ENCODE measurements at places on chromosomes 7 and 10. TPM values are rescaled to one million over a fixed set of nuclear protein-coding genes. Genes with fewer than 3 reads are reported as not detected.

DNA sequence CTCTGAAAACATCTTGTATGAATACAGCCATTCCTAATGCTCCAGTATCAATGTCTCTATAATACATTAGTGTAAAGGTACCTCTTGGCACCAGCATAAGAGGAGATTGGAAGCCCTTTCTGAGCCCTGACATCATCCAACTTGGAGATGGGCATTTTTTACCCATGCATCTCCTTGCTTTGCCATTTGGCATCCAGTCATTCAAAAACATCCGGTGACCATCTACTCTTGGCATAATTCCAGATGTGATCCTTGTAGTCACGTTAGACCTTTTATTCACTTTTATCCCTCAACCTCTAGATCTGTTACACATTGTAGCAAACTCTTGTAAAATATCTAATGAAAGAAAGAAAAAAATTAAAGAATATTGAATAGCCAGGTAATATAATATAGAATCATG lies 17.9 kb upstream of the SGMS1 start:
- no peak for DNase-seq
- H3K4me3 ChIP-seq: no peak overlapping the region
- peaks cover 6% of the 10 kb centered on the region for H3K4me1 ChIP-seq
- no peak overlapping the region for H3K27ac ChIP-seq
- no peaks in the 10 kb centered on the region for H3K36me3 ChIP-seq

DNA sequence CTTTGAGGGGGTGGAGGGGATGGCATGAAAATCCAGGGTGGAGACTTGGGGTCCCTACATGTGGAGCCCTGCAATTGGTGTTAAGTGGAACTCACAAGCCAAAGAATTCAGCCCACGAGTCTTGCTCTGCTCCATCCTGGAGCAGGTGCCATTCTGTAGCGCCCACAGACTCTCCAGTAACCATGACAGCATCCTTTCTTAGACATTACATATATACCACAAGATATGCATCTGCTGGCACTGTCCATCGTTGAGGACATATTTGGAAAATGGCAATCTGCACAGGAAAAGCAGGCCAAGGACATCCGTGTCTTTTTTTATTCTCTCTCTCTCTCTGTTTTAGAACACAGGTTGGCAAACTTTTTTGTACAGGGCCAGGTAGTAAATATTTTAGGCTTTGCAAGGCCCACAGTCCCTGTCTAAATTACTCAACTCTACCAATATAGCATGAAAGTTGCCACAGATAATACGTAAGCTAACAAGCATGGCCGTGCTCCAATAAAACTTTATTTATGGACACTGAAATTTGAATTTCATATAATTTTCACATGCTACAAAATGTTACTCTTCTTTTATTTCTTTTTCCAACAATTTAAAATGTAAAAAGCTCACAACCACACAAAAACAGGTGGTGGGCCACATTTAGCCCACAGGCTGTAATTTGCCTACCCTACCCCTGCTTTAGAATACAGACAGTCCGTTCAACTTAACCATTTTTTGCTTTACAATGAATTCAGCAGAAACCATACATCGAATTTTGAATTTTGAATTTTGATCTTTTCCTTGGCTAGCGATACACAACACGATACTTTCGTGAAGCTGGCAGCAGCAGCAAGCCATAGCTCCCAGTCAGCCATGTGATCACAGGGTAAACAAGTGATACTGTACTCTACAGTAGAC lies 141.4 kb upstream of the STK17A start:
- no peak overlapping the region for H3K4me3 ChIP-seq

GRCh38 chr10:11787846-11788245 lies 35.3 kb upstream of the PROSER2 start:
- no peaks in the 10 kb centered on the region for H3K36me3 ChIP-seq
- DNase-seq: no peak
- no peak overlapping the region for H3K4me3 ChIP-seq
- H3K4me1 ChIP-seq: no peaks in the 10 kb centered on the region
- no peak overlapping the region for H3K27ac ChIP-seq

GRCh38 chr10:84665883-84666463 lies 337.6 kb downstream of the CCSER2 start:
- no peak for DNase-seq
- H3K27ac ChIP-seq: no peak overlapping the region
- H3K27me3 ChIP-seq: no peaks in the 10 kb centered on the region
- no peaks in the 10 kb centered on the region for H3K4me1 ChIP-seq

DNA sequence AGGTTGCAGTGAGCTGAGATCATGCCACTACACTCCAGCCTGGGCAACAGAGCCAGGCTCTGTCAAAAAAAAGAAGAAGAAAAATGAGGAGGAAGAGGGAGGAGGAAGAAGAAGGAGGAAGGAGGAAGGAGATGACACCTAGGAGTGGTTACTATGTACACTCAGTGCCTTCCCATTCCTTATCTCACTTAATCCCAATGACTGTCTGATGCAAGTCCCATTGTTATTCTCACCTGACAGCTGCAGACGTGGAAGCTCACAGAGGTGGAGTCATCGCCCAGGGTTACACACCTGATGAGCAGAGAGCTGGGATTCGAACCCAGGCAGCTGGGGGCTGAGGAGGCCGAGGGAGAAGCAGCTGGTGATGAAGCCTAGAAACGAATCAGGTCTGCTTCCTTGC lies 258.8 kb downstream of the SNX10 start:
- no peaks in the 10 kb centered on the region for H3K4me1 ChIP-seq
- no peak overlapping the region for H3K4me3 ChIP-seq
- no peaks in the 10 kb centered on the region for H3K36me3 ChIP-seq
- DNase-seq: no peak
- no peak overlapping the region for H3K27ac ChIP-seq

DNA sequence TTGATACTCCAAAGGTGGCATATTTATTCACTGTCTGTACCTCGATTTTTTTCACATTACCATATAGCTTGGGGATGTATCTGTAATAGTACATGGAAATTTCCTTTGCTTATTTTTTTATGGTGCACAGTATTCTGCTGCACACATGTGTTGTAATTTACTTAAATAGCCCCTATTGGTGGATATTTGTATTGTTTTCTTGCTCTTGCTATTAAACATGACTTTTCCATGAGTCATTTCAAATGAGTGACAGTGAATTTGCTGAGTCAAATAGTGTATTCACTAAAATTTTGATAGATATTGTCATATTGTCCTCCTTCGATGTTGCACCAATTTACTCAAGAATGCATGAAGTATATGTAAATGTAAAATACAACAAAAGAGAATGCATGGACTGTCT lies 122.7 kb upstream of the STEAP4 start:
- no peaks in the 10 kb centered on the region for H3K4me1 ChIP-seq
- H3K27ac ChIP-seq: no peak overlapping the region
- H3K4me3 ChIP-seq: no peak overlapping the region

DNA sequence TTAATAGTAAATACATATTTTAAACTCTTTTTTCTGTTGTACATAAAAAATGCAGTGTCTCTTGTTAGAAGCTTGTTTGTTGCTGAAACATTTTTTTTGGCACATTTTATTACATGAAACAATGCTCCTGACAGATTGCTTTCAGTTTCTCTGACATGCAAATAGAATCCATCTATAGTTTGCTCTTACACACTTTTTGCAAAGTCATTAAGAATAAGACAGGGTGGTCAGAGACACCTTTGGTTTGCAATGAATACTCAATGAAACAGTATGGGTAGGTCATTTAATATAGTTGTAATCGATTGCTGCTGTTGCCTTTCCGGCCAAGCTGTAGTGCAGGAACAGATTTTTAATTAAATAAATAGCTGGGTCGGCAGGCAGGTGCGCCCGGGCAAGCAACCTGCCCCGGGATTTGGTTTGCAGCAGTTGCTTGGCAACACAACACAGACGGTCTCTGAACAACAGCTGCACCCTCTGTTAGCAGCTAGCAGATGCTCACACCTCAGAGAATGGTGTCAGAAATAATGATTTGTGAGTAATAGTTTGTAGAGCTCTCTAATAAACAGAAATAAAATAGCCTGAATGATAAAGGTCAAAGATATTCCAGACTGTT lies 115.7 kb upstream of the CACNA2D1 start:
- H3K27ac ChIP-seq: no peak overlapping the region
- no peaks in the 10 kb centered on the region for H3K27me3 ChIP-seq
- DNase-seq: no peak
- peaks cover 30% of the 10 kb centered on the region for H3K4me1 ChIP-seq
- H3K36me3 ChIP-seq: no peaks in the 10 kb centered on the region

- H3K27me3 ChIP-seq: no peaks in the 10 kb centered on the region
- H3K36me3 ChIP-seq: peaks cover 9% of the 10 kb centered on the region
- peak; percentile 72 for DNase-seq
Measured at GRCh38 chr7:27151341-27151930, 947 bp downstream of the HOXA3 start.

DNA sequence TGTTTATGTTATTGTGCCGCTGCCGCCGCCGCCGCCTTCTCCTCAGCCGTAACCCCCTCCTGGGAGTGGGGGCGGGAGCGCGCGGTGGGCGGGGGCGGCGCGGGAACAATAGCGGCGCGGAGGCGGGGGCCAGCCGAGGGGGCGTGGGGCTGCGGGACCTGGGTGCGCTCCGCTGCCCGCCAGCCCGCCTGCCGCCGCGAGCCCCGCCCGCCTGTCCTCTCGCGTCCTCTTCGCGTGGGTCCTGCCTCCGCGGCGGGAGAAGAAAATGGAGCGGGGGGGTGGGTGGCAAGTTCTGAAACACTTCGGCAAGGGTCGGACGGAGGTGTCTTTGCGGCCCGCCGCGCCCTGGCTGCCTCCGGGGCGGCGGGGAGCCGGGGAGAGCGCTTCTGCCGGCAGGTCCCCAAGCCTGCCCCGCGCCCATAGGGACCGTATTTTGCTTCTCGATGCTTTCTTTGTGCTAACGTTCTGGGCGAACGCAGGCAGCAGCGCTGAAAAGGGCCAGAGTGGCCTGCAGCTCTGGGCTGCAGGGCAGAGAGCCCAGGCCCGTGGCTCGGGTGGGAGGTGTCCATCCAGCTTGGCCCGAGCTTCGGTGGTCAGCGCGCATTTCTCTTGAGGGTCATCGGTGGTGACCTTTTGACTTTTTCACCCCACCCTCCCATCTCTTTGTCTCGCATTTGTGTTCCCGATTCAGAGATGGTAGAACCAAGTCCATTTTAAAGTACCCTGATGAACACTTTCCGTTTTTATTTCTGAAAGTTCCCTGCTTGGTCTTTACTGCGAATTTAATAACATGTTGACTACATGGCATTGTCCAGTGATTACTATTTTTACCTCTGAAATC lies 613 bp downstream of the MAPK8 start:
- H3K4me1 ChIP-seq: peaks cover 21% of the 10 kb centered on the region
- H3K27me3 ChIP-seq: peaks cover 3% of the 10 kb centered on the region
- peak overlapping the region; percentile 88 for H3K4me3 ChIP-seq
- no peaks in the 10 kb centered on the region for H3K36me3 ChIP-seq
- peak; percentile 96 for DNase-seq

The TPST1 gene
- total RNA-seq: 137 TPM

DNA sequence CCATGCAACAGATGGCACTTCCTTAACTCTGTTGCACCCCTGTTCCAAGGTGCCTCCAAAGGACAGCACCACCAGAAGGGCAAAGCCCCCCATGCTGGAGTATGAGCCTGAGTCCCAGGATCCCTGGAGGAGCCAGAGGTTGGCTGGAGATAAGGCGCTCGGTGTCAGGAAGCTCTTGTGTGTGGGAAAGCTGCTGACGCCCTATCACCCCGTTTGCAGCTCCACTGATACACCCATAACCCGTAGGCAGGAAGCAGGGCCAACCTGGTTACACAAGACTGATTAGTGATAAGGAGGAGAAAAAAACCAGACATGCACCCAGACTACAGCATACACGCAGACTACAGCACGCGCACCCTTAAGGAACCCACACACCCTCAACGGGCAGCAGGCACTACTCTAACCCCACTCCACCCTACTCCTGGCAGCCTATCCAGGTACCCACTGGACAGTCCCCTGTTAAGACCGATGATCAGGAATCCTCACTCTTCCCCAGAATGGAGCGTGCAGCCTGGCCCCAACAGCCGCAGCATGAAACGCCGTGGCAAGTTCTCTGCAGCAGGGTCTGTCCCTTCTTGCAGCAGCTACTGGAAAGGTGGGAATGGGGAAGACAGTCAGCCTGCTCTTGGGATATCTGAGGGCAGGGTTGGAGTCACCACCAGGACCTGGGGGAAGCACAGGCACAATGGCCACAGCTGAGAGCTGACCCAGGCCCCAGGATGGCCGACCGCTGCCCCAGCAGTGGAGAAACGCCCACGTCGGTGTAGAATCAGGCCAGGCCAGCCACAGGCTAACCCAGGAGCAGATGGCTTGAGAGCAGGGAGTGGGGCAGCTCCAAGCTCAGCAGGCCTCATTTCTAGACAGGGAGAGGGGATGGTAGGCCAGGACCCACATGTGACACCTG lies 38.3 kb upstream of the TUBB8 start:
- no peaks in the 10 kb centered on the region for H3K27me3 ChIP-seq
- no peak overlapping the region for H3K27ac ChIP-seq
- no peaks in the 10 kb centered on the region for H3K36me3 ChIP-seq
- H3K4me1 ChIP-seq: no peaks in the 10 kb centered on the region

The TBC1D12 gene
- 43.1 TPM for total RNA-seq

- H3K27me3 ChIP-seq: peaks cover 53% of the 10 kb centered on the region
- no peak overlapping the region for H3K4me3 ChIP-seq
- H3K36me3 ChIP-seq: no peaks in the 10 kb centered on the region
- no peaks in the 10 kb centered on the region for H3K4me1 ChIP-seq
- DNase-seq: no peak
Measured at GRCh38 chr7:43824963-43825362, 44.4 kb downstream of the MRPS24 start.

GRCh38 chr10:91295346-91295745 lies 74.9 kb downstream of the PCGF5 start:
- no peaks in the 10 kb centered on the region for H3K36me3 ChIP-seq
- no peak overlapping the region for H3K4me3 ChIP-seq
- H3K27ac ChIP-seq: no peak overlapping the region

- H3K27me3 ChIP-seq: no peaks in the 10 kb centered on the region
- DNase-seq: no peak
- no peak overlapping the region for H3K27ac ChIP-seq
- H3K36me3 ChIP-seq: peaks cover 23% of the 10 kb centered on the region
Measured at GRCh38 chr7:143878884-143879283, 23.1 kb downstream of the TCAF1 start.

- H3K36me3 ChIP-seq: no peaks in the 10 kb centered on the region
- DNase-seq: no peak
- H3K27ac ChIP-seq: no peak overlapping the region
Measured at GRCh38 chr7:87332321-87332720, 13.1 kb upstream of the CROT start.

The LSM5 gene
- 17.4 TPM for total RNA-seq

The LRMDA gene
- 17.1 TPM for total RNA-seq

All from osteoblast (primary cell).